ENCODE measurements at places on chromosomes 1 and 21.

- no peak for DNase-seq
Observed at GRCh38 chr1:29243871-29244200, 7.5 kb downstream of the PTPRU start.

DNA sequence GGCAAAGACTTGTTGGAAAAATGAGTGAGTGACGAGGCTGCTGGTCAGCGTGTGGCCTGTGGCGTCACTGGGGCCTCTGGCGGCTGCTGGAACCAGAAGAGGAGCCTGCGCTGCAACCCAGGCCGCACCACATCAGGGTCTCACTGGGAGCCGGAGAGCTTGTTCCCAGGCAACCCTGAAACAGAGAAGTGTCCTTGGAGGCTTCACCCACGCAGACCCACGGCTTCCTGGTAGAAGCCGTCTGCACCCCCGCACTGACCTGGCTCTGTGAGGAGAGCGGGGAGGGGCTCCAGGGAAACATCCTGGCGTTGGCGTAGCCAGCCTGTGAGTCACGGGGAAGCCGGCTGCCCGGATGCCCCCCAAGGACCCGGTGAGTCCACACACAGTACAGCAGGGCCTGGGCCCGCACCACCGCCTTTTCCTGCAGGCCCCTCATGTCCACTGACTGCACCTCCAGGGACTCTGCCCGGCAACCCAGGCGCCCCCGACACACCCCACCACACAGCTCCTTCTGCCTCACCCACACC, 57.4 kb downstream of the COL6A1 start:
- no peak for DNase-seq

GRCh38 chr1:206557636-206558473, 50.5 kb downstream of the RASSF5 start:
- no peak for DNase-seq

DNA sequence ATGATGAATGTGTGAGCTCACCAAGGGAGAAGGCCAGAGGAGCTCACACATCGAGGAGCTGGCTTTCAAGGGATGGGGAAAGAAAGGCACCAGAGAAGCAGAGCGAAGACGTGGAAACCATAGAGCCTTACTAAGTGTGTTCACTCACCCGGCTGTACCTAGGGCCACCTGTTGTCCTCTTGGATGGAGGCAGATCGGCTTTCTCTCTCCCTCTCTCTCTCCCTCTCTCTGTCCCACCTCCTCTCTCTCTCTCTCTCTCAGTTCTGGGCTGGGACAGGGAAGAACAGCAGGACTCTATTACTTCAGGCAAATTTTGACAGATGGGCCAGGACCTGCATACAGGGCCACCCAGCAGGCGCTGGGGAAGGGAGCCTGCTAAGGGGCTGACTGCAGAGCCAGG, 64.8 kb downstream of the HIVEP3 start:
- DNase-seq = no peak

DNA sequence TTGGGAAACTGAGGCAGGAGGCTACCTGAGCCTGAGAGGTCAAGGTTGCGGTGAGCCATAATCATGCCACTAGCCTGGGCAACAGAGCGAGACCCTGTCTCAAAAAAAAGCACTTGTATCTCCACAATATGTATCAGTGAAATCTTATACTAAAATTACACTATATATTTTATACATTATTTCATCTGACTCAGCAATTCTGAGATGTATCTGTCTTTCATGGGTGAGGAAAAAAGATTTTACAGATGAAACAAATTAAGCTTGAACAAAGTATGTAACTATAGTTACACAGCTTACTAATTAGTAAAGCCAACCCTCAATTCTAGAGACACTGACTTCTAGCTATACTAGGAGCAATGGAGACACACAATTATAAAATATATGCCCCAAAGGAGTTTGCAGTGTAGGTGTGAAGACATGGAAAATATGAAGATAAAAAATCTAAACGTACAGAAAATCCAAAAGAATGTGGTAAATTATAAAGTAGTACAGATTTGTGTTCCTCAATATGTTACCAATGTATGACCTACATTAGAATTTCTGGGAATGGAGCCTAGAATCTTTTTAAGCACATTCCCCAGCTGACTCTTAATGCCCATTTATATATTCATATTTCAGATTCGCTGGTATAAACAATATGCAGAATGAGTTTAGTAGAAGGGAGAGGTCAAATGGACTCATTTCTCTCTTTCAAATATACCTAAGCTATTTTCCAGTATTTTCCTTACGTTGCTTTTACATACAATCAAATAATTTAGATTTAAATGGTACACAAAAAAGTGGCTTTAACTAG, 14.6 kb downstream of the GTF2B start:
- DNase-seq = no peak

DNA sequence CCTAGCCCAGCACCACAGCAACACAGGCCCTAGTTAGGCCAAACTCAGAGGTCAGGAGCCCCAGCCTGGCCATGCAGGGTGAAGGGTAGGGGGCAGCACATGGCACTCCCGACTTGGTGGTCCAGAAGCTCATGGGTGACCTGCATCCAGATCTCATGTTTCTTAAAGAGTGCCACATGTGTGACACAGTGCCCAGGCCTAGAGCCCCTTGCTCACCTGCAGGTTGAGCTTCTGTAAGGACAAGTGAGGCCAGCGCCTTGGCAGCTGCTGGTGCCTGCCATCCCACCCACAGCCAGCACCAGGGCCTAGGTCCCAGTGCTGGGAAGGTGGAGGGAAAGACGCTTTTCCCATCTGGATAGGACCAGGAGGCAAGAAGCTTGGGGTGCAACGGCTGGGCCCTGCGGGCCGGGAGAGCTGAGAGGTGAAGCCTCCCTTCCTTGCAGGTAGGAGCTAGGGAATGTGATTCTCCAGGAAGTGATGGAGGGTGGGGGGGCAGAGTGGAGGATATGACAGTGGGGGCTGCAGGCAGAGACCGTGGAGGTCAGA, 6.5 kb downstream of the SHISA4 start:
- no peak for DNase-seq

DNA sequence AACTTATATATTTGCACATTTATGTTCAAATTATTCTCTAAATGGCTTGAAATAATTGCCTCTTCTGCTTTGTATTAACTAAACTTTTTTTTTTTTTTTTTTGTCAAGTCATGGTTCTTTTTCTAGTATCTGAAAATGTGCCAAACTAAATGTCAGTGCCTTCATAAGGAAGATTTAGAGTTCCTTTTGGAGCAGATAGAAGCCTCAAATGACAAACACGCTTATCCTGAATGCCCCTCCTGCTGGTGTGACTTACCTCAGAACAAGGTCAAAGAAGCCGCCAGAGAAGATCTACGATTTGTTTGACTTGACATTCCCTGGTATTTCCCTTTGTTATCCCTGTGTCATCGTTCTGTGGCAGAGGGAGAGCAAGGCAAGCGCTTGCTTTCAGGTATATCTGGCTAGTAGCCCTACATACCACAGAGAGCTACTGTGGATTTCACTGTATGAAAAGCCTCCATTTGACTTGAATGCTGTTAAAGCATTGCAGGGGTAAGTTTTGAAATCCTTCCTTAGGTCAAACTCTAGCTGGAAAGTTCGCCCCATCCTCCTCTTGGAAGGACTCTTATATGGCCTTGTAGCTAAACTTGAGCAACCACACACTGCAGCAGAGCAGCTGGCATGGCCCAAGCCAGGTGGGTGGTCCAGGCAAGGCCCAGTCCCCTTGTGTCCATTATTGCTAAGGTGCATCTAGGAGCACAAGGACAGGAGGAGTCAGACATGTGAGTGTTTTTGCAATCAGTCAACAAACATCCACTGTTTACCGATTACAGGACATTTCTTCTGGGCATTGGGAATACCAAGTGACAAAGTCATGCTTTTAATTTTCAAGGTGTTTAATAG, 285.4 kb upstream of the USP25 start:
- no peak for DNase-seq

GRCh38 chr1:243706563-243706962, 143.5 kb downstream of the AKT3 start:
- DNase-seq = no peak

- DNase-seq = no peak
Observed at GRCh38 chr1:36506276-36506920, 23.7 kb upstream of the CSF3R start.

GRCh38 chr1:11394592-11395245, 84.2 kb upstream of the DISP3 start:
- DNase-seq = no peak

GRCh38 chr1:99525331-99525730, 120.6 kb upstream of the PALMD start:
- DNase-seq = no peak

- no peak for DNase-seq
Observed at GRCh38 chr1:30035522-30036228, 687.7 kb downstream of the MATN1 start.

DNA sequence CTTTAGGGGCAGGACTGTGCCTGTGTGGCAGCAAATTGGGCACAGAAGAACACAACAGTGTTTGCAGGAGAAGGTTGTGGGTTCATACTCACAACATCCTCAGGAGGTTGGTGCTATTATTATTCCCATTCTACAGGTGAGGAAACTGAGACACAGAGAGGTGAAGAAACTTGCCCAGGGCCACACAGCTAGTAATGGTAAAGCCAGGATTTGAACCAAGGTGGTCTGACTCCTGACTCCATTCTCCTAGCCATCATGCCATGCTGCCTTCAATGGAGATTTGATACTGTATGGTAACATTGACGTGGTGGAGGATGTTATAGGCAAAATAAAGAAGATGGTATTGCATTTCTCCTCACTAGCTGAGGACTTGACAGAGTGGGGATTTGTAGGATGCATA, 334.2 kb downstream of the RPS6KC1 start:
- no peak for DNase-seq

DNA sequence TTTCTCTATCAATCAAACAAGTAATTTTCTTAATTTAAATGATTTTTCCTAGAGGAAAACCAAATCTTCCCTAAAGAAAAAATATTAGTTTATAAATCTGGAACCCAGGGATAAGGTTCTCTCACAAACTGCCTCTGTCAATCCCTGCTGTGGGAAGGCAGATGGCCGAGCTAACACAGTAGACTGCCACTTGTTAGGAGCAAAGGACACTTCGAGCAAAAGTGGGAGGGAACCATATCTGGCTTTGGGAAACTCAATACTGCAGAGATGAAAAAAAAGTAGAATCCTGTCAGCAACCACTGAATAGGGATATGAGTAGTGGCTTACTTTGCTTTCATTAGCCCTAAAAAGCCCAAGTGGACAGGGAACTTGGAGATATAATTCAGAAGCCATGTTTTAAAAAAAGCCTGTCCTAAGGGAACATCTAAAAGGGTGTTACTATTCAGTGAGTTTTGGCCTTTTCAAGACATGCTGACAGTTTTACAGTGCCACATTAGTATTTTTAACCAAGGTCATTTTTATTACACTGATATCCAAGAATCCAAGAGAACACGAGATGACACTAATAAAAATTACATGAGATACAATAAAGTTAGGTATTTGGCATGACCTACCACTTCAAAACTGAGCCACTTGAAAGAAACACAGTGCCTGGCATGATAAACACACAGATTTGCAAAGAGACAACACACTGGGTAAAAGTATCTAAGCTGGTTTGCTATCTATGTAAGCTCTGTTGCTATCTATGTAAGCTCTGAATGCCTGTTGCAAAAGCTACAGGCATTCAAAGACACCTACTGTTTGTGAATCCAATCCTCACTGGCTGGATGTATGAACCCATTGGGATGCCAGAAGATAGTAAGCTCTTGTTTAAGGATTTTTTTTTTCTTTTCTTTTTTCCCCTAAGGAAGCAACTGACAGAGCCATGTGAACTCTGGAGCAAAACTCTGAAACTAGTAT, 21.4 kb downstream of the TEX38 start:
- no peak for DNase-seq

- no peak for DNase-seq
Observed at GRCh38 chr1:180236698-180237509, 6.8 kb downstream of the LHX4 start.

DNA sequence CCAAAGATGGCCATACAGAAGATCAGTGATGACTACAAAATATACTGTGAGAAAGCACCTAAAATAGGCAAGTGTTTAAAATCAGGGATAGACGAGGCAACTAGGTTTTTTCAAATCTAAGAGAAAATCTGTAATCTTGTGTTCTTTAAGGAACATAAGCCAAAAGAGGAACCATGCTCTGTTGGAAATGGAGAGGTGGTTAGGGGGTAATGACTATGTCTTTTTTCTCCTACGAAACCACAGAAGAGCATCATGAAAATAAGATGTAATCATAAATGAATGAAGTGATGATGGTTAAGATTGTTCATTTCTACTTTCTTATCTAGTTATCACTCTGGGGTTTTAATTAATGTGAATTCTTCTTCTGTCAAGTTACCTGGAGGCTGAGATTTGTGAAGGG, 43.1 kb downstream of the RGSL1 start:
- DNase-seq = no peak

GRCh38 chr1:55217226-55217986, 2.2 kb upstream of the USP24 start:
- no peak for DNase-seq

DNA sequence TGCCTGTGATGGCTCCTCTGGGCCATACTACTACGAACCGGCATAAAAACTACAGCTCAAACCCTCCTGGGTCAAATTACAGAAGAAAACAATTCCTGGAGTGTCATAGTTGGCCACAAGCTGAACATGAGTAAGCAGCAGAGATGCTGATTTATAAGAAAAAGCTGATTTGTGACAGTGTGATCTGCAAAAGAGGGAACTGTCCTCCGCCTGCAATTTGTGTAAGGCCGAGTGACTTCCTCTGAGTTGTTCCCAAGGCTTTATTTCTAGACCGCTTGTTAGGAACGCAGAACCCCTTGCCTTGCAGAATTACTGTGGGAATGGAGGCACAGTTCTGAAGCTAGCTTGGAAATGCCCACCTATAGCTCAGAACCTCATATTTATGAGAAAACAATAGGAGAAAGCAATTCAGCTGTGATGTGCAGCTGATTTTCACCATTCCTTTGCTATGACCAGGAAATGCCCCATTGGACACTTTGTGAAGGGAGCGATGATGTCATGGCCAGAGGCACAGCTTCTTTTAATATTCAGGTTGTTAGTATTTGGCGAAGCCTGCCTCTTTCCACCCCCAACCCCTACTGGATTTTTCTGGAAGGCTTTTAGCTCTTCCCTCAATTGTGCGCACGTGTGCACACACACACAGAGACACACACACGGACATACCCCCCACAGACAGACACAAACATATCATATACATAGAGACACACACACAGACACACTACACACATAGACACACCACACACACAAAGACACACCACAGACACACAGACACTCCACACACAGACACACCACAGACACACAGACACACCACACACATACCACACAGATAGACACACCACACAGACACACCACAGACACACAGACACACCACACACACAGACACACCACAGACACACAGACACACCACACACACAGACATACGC, 47.6 kb downstream of the IER5 start:
- DNase-seq = no peak

DNA sequence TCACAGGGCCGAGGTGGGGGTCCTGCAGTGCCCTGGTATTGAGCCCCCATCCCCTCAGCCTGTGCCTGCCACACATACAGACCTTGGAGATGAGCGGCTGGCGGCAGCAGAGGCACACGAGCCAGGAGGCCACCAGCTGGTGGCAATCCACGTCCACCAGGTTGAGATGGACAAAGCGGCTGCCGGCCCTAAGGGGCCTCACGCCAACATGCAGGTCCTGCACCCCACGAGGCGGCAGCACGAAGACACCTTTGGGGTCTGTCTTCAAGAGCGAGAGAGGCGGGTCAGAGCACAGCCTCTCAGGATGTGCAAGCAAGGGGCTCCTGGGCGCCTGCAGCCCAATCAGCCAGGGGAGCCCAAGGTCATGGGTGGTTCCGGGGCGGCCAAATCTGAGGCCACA, 128.0 kb downstream of the NPHP4 start:
- no peak for DNase-seq

GRCh38 chr1:44693159-44693558, 18.6 kb downstream of the ARMH1 start:
- no peak for DNase-seq

Data from ecto neural progenitor cell (in vitro differentiated cells).